ENCODE measurements at places on chromosomes 11 and 22.

DNA sequence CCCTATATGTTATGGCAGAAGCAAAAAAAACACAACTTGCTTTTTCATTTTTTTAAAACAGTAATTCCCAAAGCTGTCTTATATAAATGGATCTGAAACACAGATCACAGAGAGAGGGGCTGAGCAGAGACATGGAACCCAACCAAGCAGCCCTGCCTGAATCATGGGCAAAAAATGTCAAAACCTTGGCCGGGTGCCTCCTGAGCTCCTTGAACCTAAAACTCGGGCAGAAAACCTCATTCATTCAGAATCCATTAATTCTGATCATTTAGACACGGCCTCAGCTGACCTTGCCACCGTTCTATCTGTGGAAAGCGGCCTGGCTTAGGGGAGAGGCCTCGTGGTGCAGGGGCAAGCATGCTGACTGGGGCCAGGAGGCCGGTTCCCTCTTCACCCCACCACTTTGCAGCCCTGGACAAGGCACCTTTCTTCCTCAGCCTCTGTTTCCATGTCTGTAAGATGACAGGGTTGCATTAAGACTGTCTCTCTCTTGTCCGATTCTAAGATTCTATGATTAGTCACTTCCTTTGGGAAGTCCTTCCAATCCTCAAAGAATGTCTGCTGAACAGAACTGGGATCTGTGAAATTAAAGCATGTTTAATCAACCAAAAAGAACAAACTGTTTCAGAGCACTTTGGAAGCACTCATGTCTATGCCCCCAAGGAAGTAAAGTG, 26.0 kb downstream of the TENM4 start:
- DNase-seq = no peak

DNA sequence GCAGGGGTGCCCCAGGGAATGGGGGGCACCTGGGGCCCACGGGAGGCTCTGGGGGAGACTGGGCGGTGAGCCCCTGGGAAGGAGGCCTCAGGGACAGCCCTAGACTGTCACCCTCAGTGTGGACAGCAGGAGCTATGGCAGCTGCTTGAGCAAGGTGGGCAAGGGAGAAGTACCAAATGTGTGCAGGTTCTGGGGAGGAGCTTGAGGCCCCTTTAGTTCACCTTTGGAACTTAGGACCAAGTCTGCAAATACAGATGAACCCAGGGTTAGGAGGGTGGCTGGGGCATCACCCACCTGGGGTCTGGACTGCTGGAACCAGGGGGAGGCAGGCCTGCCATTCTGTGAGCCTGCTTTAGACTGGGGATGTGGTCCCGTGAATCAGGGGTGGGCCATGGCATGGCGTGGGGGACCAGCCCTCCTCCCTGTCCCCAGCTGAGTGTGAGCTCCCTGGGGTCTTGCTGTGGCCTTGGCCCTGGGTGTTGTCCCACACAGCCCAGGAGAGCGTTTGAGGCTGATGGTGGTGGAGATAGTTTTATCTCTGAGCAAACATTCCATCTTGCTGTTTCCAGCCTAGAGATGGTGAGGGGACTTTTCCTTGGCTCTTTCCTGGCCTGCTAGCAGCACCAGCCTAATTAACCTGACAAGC, 122.3 kb downstream of the KCNQ1 start:
- no peak for DNase-seq

DNA sequence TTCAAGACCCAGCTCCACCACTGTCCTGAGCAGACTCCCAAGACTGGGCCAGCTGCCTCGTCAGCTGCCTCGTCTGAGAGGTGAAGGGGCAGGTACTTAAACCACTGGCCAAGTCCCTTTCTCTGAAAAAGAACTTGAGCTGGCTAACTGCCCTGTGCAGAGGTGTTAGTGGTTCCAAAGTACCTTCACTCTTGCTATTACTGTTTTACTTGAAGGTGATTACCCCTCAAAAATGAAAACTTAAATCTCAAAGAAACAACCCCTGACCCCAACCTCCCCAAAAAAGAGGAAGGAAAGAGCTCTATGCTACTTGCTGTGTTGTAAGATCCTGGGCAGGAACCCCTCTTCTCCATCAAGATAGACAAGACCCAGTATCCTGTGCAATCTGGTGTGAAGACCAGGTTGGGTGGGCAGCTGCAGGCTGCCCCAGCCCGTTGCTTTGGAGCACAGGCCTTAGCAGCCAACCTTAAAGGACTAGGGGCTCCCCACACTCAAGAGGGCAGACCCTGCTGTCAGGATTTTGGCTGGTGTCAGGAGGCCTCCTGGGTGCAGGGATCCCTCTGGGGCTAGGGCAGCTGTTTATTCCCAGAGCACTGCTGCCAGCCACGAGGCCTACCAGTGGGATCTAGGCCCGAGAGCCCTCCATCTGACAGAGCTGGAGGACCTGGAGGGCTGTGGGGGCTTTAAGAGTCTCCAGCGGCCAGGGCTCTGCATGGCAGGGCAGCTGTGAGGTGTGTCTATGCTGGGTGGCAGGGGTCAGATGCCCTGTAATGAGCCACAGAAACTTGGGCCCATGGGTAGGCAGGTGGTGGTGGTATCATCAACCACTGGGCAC, 13.0 kb downstream of the GUCD1 start:
- DNase-seq = no peak

DNA sequence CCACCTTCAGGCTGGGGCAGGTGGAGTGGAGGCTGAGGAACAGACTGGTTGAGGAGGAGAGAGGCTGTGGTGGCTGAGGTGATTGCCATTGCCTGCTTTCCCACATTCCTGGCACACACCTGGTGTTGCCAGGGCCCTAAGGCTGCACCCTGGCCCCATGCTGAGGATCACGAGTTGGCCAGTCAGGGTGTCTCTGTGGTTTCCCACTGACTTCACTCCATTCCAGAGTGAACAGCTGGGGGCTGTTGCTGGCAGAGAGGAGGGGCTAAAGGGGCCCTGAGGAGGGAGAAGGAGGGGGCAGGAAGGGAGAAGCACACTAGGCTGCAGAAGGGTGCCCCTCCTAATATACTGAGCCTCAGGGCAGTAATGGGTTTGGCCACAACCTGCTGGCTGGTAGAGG, 1.8 kb downstream of the TMEM86A start:
- no peak for DNase-seq

GRCh38 chr11:82676483-82677094, 57.1 kb downstream of the FAM181B start:
- DNase-seq = no peak

GRCh38 chr11:73888244-73888643, 11.4 kb downstream of the PAAF1 start:
- DNase-seq = no peak

DNA sequence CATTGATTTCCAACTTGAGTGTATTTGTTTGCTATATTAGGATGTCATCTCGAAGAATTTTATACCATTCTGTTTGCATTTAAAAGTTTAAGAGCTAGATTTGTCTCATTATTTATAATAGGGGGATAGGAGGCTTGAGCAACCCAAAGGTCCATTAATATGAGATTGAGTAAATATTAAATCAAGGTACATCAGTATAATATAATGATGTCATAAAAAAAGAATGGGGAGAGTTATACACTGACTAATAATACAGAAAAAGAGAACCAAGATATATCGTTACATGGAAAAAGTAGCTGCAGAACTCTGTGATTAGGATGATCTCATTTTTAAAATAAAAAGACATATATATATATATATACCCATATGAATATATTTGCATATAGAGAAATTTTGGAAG, 19.4 kb downstream of the SPA17 start:
- no peak for DNase-seq

GRCh38 chr22:44260216-44261035, 52.3 kb downstream of the SHISAL1 start:
- DNase-seq = no peak

GRCh38 chr11:109309153-109309552, 112.8 kb upstream of the C11orf87 start:
- no peak for DNase-seq

GRCh38 chr11:71218789-71219499, 33.4 kb downstream of the SHANK2 start:
- no peak for DNase-seq

DNA sequence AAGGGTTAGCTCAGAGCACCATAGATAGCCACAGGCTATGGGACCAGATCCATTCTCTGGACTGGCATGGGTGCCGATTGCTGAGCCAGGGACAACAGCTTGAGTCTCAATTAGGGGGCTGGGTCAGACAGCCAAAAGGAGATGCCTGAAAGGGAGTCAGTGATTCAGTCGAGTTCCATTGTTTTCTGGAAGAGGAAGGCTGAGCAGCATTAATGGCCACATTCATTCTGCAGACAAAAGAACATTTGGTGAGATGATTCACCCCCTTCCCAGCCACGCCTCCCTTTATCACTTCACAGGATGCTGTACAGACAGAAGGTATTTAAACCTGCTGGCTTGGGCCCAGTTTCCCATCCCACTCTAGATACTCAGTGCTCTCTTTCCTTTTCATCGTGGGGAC, 131.9 kb downstream of the ADAMTS15 start:
- DNase-seq = peak; percentile 77

DNA sequence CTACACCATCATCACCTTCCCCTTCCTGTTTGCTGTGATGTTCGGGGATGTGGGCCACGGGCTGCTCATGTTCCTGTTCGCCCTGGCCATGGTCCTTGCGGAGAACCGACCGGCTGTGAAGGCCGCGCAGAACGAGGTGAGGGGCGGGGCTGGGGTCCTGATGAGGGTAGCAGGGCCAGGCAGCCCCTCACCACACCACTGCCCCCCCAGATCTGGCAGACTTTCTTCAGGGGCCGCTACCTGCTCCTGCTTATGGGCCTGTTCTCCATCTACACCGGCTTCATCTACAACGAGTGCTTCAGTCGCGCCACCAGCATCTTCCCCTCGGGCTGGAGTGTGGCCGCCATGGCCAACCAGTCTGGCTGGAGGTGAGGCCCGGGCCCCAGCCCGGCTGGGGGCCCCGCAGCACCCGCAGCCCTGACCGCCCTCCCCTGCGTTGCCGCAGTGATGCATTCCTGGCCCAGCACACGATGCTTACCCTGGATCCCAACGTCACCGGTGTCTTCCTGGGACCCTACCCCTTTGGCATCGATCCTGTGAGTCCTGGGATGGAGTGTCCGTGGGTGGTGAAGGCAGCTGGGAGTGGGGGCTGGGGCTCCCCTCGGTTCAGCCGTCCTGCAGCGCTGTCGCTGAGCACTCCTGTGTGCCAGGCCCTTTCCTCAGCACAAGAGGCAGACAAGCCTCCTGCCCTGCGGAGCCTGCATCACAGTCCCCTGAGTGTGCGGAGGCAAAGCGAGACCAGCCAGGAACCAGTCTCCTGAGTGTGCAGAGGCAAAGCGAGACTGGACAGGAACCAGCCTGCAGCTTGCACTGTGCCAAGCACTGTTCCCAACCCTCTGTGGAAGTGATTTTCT, 8.8 kb downstream of the TCIRG1 start:
- DNase-seq = no peak

GRCh38 chr11:80163441-80163840, 722.6 kb upstream of the TENM4 start:
- no peak for DNase-seq

- DNase-seq = no peak
Measured at GRCh38 chr11:112177589-112177988, 2.3 kb downstream of the BCO2 start.

DNA sequence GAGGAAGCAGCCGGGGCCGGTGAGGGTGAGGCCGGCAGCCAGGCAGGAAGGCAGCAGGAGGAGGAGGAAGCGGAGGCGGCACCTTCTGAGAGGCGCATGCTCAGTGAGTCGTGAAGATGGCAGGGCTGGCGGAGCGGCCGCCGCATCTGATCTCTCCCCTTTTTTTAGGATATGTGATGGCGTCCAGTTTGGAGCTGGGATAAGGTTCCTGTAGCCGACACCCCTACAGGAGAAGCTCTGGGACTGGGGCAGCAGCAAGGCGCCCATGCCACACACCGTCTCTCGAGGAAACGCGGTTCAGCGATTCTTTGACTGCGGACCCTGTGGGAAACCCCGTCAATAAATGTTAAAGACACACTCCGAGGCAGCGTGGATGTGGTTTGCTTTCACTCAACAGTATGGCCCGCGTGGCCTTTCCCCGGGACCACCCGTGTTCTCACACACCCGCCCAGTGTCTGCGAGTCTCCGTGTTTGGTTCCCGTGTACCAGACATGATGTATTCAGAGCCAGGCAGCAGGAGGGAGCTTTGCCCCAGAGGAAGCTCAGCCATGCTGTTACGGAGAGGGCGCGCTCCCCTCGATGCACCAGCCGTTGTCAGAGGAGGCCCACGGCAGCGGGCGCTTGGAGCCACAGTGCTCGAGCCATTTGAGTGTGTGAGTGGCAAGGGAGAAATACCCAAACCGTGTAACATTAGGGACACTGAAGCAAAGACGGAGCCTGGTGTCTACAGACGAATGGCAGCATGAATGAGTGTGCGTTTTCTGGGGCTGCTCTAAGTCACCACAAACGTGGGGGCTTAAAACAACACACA, 27.7 kb upstream of the PARVB start:
- no peak for DNase-seq

- no peak for DNase-seq
Measured at GRCh38 chr11:7454854-7455253, 30.5 kb upstream of the OLFML1 start.

DNA sequence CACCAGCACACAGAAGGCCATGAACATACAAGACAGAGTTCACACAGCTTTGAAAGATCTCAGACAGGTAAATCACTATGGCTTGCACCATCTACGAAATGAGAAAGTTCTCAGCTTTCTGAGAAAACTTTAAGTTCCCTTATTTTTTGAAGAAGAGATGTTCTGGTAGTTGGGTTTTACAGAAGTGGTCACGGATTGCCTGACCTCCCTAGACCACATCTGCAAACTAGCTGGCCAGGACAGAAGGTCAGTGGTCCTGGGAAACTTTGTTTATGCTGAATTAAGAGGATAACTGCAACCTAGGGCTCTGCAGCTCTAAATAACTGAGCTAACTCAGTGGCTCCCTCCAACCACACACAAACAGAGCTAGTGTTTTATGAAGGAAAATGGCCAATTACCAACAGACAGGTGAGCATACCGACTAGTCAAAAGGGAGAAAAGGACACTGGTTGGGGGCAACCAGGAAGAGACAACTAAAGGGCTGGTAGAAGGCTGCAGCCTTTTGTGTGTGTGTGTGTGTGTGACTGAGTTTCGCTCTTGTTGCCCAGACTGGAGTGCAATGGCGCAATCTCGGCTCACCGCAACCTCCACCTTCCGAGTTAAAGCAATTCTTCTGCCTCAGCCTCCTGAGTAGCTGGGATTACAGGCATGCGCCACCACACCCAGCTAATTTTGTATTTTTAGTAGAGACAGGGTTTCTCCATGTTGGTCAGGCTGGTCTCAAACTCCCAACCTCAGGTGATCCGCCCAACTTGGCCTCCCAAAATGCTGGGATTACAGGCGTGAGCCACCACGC, 8.5 kb upstream of the SCN2B start:
- no peak for DNase-seq

DNA sequence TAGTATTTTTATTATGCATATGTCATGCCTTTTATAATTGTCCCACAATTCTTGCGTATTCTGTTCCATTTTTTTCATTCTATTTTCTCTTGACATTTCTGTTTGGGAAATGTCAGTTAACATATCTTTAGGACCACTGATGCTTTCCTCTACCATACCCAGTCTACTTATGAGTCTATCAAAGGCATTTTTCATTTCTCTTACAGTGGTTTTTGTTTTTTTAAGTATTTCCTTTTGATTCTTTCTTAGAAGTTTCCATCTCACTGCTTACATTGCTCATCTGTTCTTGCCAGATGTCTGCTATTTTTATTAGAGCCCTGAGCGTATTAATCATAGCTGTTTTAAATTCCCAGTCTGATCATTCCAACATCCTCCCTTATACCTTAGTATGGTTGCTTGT, 29.3 kb upstream of the OR8B8 start:
- DNase-seq = no peak

- no peak for DNase-seq
Measured at GRCh38 chr11:69807106-69807815, 12.0 kb downstream of the FGF3 start.
